ENCODE measurements at places on chromosomes 1 and 21.

- peak; percentile 57 for DNase-seq
These were observed 69.0 kb downstream of the SLC35A3 start for GRCh38 chr1:100038660-100039287.

DNA sequence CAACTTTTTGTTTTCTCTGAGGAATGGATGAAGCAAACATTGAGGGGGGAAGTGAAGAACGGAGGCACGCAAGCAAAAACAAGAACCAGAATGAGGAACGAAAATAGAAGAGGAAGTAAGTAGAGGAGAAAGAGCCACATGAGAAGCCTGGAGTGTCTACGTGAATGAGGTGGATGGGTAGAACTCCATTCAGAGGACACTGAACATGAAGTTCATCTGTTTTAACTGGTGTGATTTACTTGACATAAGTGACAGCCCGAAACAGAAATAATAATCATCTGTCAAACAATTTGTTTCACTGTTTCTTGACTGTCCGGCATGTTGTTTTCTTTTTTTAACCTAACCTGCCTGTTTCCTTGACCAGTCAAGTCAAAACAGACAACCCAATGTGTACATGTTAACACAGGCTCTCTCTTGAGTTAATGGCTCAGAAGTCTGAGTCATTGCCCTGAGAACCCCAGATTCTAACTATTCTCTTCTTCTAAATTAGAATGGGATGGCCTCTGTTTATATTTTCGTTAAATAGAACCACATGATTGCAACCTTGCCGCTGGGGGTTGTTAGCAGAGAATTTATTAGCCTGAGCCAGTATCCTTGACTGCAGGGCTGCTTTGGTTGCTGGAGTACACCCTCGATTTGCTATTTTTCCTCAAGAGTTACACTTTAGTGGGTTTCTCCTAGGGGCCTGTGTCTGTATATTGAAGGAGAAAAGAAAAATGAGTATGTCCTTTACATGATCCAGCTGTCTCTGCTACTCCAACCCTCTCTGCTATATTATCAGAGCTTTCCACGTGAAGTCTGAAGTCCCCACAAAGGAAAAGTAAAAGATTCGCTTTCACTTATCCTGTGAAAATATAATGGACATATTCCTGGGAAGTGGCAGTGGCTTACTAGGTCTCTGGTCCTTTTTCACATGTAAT lies 151.7 kb downstream of the ZC3H11B start:
- DNase-seq, result no peak

GRCh38 chr1:19676438-19676922 lies 11.8 kb downstream of the HTR6 start:
- no peak for DNase-seq

- no peak for DNase-seq
These were observed 4.6 kb downstream of the PGLYRP4 start for GRCh38 chr1:153343811-153344717.

GRCh38 chr1:104392552-104392951 lies 642.9 kb downstream of the AMY1C start:
- DNase-seq, result no peak

- DNase-seq, result no peak
These were observed 20.3 kb downstream of the RIMS3 start for GRCh38 chr1:40645118-40645680.

GRCh38 chr1:52056937-52057231 lies 789 bp downstream of the BTF3L4 start:
- DNase-seq, result no peak

DNA sequence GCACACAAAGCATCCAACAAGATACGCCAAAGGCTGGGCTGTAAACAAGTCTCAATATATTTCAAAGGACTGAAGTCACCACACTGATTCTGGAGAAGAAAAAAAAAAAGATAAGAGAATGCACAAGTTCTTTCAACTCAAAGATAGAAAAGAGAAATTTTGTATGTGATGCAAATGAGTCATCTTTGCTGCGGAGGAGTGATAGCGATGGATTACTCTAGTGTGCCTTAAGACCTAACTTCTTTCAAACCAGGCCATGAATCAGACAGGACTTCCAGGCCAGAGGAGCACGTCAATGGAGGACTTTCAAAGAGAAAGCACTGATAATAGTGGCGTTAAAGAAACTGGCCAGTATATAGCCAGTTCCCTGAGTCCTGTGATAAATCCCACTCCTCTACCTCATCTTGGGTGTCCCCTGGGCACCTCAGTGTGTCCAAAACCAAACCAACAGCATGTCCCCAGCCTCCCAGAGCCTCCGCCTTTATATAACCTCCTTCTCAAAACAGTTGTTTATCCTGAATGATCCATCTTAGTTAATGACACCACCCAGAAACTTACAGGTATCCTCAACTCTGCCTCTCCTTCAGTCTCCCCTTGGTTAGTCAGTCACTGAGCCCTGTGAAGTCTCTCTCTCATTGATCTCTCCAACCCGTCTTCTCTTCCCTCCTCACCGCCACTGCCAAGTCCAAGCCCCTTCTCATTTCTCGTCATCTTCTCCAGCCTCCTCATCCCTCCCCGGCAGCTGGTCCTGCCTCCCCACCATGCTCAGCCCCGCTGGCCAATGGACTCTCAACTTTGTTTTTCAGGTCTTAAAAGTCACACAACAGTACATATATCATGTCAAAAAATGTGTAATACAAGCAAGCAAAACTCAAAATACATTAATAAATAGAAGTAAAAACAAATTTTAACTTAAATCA lies 47.2 kb upstream of the IFFO2 start:
- DNase-seq, result no peak

DNA sequence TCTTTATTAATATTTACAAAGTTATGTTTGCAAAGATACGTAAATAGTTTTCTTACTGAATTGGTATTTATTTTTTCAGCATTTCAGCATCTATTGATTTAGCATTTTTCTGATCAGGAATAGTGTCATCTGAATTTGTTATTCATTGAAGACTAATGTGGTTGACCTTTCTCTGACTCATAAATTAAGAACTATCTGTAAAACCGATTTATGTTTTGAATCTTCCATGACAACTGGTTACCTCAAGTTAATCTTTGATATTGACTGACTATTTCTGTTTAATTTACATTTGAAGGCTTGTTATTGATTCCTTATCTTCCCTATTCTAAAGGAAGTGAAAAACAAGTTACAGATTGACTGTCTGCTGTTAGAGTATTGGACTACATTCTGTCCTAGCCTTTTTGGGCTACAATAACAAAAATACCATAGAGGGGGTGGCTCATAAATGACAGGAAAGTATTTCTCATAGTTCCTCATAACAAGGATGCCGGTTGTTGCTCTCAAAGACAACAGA lies 1131.4 kb downstream of the PLA2G4A start:
- DNase-seq, result no peak

- DNase-seq, result no peak
These were observed 5.7 kb upstream of the TNFRSF8 start for GRCh38 chr1:12057382-12057781.

- DNase-seq, result no peak
These were observed 331.9 kb downstream of the DISC1 start for GRCh38 chr1:231958448-231958847.

DNA sequence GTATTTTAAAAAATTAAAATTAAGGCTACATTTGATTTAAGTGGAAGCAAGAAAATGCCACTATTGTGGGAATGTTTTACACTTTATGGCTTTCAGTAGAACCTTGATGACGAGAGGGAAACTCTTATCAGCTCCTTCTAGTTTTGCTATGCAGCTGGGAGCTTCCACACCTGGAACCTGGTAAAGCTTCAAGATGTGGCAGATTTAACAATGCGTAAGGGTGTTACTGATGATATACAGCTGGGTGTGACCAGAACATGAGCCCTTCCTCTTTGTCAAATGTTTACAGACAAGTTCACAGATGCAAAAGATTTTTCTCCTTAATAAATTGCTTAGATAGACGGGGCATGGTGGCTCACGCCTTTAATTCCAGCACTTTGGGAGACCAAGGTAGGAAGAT lies 20.3 kb downstream of the TTC13 start:
- no peak for DNase-seq

DNA sequence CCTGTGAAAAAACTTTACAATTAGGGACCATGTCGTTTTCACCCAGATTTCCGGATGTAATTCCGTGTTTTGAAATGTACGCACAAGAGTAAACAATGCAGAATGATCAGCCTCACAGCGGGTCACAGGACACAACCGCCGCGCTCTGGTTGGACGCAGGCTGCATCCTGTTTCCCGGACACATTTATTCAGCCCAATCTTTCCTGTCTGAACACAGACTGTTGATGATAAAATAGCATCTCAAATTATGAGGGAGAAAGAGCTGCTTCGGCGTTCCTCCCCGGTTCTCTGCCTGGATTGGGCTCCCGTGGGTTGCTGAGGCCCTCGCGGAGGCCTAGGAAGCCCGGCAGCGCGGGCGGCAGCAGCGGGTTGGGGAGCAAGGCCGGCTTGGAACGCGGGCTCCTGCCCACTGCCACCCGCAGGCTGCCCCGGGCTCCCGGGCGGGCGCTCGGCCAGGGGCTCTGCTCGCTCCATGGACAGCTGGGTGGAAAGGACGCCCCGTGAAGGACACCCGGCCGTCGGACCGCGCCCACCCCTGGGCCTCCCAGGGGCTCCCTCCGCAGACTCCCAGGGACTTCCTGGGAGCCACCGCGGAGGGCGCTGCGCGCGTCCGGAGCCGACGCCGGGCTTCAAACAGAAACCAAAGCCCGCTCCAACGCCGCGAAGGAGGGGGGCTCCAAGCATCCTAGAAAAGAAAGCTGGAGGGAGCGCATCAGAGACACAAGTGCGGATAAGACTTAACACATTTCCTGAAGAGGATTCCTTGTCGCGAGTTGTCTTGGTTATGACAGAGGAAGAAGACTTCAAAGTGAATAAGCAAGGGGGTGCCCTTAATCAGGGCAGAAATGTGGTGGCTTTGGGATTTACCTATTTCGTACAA lies 122.3 kb downstream of the ESRRG start:
- no peak for DNase-seq

DNA sequence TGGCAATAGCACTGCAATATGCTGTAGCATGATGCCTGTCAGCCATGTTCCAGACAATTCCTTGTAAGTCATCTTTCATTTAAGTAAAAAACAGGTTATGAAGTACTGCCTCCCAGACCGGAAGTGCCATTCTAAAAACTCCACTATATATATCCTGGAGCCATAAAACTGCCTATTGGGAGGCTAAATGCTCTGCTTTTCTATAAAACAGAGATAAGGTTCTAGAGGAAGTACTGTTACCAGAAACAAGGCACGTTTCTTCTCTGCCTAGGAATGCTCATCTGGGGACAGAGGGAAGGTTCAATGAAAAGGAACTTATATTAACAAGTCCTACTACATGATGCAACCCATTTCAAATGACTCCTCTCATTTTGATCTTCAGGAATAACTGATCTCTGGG lies 66.8 kb downstream of the GPR137B start:
- no peak for DNase-seq

- no peak for DNase-seq
These were observed 20.5 kb upstream of the SMYD3 start for GRCh38 chr1:246527402-246528088.

DNA sequence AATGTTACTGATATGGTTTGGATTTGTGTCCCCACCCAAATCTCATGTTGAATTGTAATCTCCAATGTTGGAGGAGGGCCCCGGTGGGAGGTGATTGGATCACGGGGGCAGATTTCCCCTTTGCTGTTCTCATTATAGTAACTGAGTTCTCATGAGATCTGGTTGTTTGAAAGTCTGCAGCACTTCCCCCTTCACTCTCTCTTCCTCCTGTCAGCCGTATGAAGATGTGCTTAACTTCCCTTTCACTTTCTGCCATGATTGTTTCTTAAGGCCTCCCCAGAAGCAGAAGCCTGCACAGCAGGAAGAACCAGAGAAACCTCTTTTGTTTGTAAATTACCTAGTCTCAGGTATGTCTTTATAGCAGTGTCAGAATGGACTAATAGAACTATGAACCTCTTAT lies 28.4 kb downstream of the TRIM33 start:
- peak; percentile 50 for DNase-seq

GRCh38 chr21:46077674-46078101 lies 20.2 kb upstream of the COL6A2 start:
- no peak for DNase-seq

DNA sequence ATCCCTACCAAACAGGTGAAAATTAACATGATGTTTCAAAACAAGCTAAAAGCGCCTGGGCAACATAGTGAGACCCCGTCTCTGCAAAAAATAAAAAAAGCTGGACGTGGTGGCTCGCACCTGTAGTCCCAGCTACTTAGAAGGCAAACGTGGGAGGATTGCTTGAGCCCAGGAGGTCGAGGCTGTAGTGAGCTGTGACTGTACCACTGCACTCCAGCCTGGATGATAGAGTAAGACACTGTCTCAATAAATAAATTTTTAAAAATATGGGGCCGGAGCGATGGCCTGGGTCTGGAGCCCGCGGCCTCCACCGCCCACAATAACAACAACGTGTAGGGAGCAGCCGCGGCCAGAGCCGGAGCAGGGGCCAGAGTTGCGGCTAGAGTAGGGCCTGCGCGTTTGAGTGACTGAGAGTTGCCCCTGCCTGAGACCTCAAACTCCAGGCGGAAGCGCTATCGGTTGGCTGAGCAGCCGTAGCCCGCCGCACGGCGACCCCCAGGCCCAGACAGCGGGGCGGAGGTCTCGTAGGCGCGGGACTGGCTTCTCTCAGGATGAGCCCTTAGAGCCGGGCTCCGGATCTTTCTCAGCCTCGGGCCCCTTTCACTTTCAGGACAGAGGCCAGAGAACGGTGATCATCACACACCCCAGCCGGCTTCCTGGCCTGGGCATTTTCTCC lies 41.4 kb downstream of the ZMYM1 start:
- DNase-seq, result no peak

GRCh38 chr1:168084396-168085231 lies 52.1 kb downstream of the GPR161 start:
- DNase-seq, result peak; percentile 13

GRCh38 chr1:225445639-225446594 lies 18.1 kb upstream of the LBR start:
- peak; percentile 51 for DNase-seq

DNA sequence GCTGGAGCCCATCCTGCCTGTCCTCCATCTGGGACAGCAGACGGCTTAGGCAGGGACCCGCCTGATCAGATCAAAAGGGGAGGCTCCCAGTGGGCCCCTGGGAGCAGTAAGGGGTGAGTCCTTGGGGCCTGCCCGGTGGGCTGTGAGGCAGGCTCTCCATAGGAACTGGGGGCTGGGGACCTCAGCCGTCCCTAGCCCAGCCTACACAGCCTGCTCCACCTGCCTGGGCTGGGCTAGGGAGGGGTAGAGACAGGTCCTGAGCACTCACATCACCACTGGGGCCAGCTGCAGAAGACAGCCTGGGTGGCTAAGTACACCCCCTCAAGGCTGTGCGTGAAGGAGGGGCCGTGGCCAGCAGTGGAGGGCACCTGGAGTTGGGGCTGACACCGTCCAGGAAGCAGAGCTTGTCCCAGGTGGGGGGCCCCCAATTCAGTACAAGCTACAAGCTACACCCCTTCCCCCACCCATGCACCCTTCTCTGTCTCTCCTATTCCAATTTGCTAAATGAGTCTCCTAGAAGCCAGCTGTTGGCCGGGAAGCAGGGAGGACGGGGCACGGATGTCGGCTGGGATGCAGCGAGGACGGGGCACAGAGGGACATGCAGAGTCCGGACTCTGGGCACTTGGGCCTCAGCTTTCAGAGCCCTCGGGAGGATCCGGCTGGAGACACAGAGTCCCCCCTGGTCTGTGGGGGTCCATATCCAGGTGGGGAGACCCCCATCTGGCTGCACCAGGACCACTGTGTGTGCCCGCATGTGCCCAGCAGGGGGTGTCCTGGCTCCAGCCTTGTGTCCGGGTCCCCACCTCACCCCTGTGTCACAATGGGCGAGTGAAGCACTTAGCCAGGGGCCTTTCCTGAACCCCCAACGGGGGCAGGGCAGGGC lies 1.7 kb downstream of the ISG15 start:
- no peak for DNase-seq

- DNase-seq, result no peak
These were observed 87.8 kb upstream of the ATF3 start for GRCh38 chr1:212520746-212521145.
